ENCODE measurements at places on chromosomes 6 and 20. TPM values are rescaled to one million over a fixed set of nuclear protein-coding genes. Genes with fewer than 3 reads are reported as not detected.

The STMND1 gene
- not detected for polyA plus RNA-seq

The SPATA2 gene
- 4.4 TPM for polyA plus RNA-seq

The C20orf202 gene
- not detected for polyA plus RNA-seq

The VARS2 gene
- polyA plus RNA-seq, result 13.3 TPM

The ABRACL gene
- 27.5 TPM for polyA plus RNA-seq

The TGM3 gene
- polyA plus RNA-seq, result not detected

The ZC2HC1B gene
- not detected for polyA plus RNA-seq

- DNase-seq, result no peak
Observed at GRCh38 chr6:163573503-163574179, 159.1 kb downstream of the QKI start.

DNA sequence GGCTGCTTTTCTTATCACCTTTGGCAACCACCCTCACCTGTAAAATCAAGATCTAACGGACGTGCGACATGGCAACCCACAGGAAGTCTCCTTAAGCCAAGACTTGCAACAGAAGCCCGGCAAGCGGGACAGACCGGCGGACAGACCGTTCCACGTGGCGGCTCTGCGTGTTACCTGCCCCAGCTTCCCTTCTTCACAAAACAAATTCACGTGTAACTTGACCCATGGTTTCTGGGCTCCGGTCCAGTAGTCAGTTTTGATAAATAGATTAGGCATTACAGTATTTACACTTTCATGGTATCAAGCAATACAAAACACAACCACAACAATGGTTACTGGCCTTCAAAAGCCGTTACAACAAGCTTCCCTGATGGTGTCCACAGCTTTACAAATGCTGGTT, 133.8 kb downstream of the PRND start:
- DNase-seq, result no peak

GRCh38 chr20:60214901-60215815, 256.9 kb downstream of the CDH26 start:
- no peak for DNase-seq

DNA sequence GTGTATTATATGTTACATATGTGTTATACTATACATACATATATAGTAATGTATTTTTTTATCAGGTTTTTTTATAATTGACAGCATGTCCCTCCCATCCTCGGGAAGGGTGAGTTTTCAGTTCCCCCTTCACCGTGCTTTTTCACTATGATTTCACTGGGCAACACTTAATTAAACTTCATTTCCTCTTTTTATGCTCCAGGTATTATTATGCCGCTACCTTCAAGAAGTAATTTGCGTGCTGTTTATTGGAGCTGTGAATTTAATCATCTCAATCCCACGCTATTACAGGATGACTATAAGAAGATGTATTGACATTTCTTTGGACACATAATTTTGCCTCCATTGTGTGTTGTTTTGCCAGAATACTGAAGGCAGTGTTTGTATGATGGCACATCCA, 228.6 kb downstream of the SAMD5 start:
- no peak for DNase-seq

DNA sequence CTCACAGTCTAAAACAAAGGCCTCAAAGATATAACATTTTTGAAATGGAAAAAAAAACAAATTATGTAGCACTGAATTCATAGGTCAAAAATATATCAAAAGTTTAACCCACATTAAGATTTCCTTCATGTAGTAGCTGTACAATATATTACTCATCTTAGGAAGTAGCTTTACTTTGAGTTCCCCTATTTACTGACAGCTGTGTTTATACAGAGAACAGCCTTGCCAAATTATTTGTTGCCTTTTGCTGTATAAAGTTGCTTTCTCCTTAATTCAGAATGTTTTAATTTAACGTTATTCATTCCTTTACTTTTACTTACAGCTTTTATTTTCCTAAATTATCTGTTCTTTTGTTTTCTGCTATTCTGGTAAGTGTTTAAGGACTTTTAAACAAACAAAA, 181.0 kb downstream of the COL12A1 start:
- DNase-seq, result peak; percentile 72

DNA sequence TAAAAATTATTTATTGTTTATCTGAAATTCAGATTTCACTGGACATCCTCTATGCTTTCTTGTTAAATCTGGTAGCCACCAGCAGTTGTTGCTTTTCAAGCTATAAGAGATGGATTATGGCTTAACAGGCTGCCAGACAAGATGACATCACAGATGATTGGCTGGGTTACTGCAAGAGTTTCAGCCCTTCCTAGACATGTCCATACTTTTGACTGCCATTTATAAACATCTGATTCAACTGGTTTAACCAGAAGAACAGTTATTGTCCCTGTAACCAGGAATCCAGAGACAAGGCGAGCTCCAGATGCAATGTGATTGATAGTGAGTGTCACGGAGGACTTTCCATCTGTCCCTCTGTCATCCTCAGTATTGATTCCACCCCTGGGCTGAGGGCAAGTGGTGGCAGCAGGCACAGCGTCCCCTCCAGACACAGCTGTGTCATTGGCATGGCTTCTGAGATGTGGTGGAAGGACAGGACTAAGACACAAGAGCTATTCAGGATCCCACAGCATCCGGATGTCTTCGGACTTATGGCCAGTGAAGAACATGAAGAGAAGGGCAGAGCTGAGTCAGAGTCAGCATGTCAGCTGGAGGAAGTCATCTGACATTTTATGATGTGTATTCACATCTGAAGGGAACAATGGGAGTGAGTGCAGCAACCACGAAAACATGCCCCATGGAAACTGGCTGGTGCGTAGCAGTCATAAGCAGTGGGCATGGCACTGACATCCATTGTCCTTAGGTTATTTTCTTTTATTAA, 284.5 kb upstream of the CDYL start:
- DNase-seq, result peak; percentile 37

GRCh38 chr6:137309078-137309762, 90.0 kb upstream of the IFNGR1 start:
- peak; percentile 52 for DNase-seq

DNA sequence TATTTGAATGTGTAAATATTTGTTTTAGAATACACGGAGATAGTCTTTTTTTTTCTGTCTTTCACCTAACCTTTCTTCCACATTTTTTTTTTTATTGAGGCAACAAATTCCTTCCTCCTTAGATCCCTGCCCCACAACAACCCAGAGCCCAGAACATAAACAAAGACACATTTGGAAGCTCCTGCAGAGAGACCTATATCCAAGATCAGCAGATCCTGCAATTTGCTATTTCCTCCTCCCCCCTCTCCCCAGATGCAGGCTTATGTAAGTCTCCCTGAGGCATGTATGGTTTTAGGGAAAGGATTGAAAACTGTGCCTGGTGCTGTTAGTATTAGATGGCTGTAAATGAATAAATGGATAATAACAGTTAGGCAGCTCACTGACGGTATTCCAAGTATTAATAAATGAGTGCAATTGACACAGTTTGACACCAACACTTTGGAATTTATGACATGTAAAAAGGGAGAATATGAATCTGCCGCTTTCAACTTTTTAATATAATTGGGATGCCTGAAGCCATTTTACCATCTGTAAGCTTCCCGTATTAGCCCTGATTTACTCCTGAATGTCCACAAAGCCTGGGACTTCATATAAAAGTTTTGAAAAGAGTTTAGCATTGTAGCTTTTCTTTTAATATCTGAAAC, 608.3 kb upstream of the CITED2 start:
- DNase-seq, result peak; percentile 74

DNA sequence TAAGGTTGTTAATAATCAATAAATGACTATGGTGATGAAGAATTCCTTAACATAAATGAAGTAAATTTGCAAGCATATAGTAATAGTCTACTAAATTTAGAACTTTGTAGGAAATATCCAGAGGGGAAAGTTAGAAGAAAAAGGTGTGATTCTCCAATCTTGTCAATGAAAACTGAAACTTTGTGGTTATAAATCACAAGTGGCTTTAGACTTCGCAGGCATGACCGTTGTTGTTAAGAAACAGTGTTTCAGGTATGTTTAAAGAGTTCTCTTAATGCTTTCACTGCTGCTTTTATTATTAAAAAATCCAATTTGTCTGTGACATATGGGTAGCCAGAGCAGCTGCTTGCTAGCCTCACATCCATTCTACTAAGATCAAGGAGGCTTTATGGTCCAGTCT, 475.6 kb upstream of the ADGRB3 start:
- no peak for DNase-seq

GRCh38 chr6:146657432-146657831, 58.7 kb downstream of the ADGB start:
- DNase-seq, result no peak

DNA sequence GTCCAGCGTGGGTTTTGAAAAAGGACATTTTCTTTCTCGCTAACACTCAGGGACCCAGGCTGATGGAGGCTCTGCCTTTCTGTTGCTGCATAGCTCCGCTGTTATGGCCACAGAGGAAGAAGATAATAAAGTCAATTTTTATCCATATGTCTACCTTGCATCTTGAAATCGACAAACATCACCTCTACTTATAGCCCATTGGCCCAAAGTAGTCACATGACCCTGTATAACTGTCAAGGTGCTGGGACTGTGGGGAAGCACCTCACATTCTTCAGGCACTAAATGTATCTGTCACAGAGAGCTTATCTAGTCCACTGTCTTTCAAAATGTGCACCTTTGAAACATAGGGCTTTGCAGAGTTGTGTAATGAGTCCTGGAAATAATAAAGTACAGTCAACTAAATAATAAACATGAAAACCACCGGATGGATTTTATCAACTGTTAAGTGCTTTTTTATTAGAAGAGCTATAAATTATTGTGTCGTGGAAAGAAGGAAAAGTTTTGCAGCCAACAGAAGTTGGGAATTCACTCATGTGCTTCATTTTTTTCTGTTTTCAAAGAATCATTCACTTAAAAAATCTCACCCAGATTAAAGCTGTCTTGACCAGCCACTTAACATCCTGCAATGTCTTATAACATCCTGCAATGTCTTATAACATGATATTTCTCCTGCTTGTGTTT, 47.7 kb upstream of the RCAN2 start:
- DNase-seq, result no peak

GRCh38 chr6:143595251-143596036, 82.3 kb upstream of the PHACTR2 start:
- DNase-seq, result no peak

DNA sequence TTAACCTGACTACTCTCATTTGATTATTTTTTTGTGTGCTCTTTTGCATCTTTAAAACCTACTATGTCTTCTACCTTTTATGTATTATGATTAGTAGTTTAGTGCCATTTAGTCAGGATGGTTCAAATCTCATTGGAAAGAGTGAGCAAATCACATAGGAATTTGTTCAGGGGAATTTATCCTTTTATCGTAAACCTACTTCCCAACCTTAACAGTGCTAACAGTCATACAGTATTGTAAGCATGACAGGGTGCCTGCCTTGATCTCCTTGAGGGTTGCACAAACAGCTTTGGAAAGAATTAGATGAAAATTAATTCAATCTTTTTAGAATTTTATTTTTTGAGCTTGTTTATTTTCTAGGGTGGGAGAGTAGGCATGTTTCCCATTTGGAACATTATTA, 18.3 kb downstream of the RNF8 start:
- DNase-seq, result peak; percentile 56

GRCh38 chr6:69914015-69914485, 47.7 kb downstream of the COL19A1 start:
- DNase-seq, result peak; percentile 4

DNA sequence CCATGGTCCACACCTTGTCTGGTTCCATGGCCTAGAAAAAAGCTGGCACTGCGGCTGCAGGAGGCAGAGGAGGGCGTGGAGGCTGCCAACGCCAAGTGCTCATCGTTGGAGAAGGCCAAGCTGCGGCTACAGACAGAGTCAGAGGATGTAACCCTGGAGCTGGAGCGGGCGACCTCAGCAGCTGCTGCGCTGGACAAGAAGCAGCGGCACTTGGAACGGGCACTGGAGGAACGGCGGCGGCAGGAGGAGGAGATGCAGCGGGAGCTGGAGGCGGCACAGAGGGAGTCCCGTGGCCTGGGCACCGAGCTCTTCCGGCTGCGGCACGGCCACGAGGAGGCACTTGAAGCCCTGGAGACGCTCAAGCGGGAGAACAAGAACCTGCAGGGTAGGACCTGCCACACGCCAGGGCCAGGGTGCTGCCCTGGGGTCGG, 43.4 kb downstream of the MYH7B start:
- no peak for DNase-seq

GRCh38 chr6:151389618-151390275, 1.6 kb downstream of the ZBTB2 start:
- DNase-seq, result peak; percentile 59

All from IMR-90 (cell line).